ENCODE measurements at places on chromosomes 11 and 22.

DNA sequence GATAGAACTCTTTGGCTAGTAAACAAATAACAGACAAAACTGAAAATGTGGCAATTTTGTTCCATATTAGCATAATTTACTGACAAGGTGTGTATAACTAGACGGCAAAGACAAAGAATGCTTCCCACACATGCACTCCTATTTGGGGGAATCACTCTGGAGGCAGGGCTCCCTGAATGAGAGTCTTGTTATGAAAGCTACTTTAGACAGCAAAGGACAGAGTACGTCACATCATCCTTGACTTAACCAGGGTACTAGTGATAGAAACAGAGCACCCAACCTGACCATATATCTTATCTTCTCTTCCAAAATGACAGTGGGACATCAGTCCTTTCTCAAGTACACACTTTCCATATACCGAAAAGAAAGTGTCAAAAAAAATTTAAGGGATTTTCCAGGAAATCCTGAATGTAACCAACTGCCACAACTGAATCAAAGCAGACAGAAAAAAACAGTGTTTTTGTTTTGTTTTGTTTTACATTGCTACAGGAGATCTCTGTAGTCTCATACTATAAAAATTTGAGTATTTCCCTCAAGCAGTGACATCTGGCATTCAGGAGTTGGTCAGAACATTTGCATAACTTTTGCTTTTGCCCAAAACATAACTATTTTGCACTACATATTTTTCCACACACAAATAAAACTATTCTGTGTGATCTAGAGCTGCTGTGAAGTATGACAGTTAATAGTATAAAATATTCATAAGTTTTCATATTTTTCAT lies 98.9 kb downstream of the ARHGAP20 start:
- no peak for DNase-seq

GRCh38 chr22:47094861-47095330 lies 332.4 kb downstream of the TBC1D22A start:
- no peak for DNase-seq

GRCh38 chr22:30694171-30694639 lies 469 bp upstream of the OSBP2 start:
- peak; percentile 17 for DNase-seq

GRCh38 chr22:22857607-22858558 lies 29.7 kb upstream of the IGLL5 start:
- DNase-seq: no peak

DNA sequence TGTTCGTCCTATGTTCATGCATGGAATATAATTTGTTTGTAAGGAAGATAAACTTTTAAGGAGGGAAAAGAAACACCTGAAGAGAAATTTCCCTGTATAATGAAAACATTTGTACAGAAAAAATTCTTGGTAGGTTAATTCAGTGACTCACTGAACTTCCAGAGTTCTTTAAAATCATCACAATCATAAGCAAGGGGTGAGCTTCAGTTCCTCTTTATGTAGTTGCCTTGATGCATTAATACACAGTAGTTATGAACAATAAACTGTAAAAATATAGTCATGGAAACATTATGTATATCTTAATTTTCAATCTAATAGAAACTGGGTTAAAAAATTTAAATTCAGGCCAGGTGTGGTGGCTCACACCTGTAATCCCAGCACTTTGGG lies 1.1 kb upstream of the C11orf65 start:
- DNase-seq: no peak

DNA sequence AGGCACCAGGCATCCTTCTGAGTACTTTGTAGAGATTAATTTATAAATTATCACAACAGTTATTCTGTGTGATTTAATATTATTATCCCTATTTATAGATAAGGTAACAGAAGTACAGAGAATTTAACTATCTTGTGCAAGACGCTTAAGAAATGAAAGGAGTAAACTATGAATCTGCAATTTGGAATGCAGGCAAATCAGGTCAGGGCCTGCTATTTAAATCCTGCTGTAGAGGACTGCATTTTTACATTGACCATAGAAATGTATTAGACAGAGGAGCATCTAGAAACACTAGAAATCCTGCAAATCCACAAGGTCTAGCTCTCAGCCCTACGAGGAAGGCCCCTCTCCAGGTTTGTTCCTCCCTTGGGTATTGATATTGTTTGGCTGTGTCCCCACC lies 336.2 kb downstream of the ETS1 start:
- DNase-seq: no peak

DNA sequence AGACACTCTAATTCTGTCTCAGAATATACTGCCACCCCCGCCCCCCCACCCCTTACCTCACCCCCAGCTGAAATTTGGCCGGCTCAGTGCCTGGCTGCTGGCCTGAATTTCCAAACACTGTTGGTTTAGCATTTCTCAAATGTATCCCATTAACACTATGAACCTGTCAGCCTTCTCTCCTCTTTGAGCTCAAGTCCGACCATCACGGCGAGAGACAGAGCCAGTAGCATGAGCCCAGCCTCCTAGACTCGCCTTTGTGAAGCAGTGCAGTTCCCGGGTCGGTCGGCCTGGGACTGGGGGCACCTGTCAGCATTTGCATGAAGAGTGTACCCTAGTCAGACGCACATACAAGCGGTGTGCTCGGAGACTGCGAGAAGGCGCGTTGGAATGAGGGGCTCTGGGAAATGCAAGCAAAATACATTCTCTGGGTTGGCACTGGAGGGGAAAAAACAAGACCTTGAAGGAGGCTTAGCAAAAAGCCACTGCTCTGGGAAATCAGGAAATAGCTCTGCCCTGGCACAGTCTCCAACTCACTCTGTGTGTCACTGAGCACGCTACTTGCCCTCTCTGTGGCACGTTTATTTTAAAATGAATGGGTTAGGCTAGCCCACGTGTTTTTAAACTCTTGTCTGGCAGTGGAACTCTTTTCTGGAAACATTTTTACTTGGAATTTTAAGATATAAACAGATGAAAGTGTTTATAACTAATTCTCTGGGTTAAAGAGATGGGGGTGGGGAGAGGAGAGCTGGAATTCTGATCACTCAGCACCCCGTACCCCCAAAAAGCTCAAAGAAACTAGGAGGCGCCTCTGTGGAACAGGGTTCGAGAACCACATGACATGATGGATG lies 108.3 kb downstream of the TIMP3 start:
- DNase-seq: no peak

DNA sequence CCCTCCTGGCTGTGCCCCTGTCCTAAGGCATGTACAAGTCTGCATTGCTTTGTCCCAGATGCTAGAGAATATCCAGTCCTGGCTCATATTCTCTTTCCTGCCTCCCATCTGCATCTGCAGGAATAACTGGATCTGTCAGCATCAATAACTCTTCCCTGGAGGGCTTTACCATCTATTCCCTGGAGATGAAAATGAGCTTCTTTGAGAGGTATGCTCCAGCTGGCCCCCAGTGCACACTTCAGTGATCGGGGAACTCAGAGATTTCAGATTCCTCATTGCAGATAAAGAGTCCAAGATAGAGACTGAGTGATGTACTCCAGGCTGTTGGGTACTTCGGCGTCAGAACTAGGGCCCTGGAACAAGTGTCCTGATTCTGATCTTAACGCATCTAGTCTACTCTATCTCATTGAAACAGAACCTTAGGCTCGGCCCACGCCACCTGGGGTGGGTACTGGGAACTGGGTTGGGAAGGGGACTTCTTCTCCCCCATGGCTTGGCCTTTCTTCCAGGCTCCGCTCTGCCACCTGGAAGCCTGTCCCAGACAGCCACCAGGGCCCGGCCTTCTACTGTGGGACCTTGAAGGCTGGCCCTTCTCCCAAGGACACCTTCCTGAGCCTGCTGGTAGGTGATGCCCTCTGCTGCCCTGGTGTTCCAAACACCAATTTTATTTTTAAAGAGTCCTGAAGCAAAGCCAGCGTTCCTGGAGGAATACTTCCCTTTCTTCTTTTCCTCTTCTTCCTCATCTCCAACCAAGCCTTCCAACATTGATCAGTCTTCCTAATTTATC lies 17.8 kb upstream of the GLB1L2 start:
- DNase-seq: no peak

- peak; percentile 66 for DNase-seq
These were observed 18.4 kb downstream of the TUB start for GRCh38 chr11:8099291-8099899.

- DNase-seq: no peak
These were observed 30.4 kb downstream of the COMMD9 start for GRCh38 chr11:36258730-36259360.

- DNase-seq: no peak
These were observed 825.4 kb upstream of the CNTN5 start for GRCh38 chr11:98195300-98195699.

DNA sequence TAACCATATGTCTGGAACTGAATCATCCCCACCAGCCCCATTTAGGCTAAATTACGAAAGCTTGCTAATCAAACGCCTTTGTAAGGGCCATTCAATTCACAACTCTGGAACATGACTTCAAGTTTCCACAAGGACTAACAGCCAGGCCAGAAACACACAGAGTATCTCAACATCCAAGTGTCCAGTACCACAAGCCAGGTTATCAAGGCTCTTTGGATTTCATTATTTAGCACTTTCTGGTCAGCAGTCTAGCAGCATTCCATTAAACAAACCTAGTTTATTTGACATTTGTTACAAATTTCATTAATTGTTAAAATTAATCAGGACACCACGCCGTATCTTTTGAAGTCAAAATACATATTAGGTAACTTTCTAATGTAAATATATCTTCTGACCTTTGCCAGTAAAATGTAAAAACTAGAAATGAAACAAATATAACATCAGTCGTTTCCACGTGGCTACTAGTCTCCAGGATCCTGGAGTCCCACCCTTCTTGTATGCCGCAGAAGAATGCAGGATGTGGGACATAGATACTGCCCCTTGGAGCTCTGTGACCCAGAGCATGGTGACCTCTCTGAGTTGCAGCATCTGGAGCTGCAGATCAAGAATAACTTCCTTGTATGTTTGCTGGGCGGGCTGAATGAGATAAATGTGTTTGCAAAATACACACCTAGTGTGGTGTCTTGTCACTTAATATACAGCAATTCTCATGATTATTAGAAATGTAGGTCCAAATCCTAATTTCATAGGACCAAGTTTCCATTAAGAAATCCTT lies 64.7 kb downstream of the MPPED2 start:
- DNase-seq: no peak

DNA sequence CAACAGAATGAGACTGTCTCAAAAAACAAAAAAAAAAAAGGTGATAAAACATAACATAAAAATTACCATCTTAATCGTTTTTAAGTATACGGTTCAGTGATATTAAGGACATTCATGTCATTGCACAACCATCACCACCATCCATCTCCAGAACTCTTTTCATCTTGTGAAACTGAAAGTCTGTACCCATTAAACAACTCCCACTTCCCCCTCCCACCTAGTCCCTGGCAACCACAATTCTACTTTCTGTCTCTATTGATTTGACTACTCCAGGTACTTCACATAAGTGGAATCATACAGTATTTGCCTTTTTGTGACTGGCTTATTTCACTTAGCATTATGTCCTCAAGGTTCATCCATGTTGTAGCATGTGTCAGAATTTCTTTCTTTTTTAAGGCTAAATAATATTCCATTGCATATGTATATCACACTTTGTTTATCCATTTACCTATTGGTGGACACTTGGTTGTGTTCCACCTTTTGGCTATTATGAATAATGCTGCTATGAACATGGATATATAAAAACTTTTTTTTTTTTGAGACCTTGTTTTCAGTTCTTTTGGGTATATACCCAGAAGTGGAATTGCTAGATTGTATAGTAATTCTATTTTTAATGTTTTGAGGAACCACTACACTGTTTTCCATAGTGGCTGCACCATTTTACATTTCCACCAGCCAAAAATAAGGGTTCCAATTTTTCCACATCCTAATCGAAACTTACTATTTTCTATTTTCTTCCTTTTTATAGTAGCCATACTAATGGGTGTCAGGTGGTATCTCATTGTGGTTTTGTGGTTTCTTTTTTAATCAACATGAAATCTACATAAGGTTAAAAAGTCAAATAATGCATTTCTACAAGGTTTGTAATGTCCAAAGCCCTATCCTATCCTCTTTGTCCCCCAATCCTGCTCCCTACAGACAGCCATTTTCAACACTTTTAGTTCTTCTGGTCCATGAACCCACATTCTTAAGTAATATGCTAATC lies 23.4 kb upstream of the PIK3C2A start:
- DNase-seq: peak; percentile 7

DNA sequence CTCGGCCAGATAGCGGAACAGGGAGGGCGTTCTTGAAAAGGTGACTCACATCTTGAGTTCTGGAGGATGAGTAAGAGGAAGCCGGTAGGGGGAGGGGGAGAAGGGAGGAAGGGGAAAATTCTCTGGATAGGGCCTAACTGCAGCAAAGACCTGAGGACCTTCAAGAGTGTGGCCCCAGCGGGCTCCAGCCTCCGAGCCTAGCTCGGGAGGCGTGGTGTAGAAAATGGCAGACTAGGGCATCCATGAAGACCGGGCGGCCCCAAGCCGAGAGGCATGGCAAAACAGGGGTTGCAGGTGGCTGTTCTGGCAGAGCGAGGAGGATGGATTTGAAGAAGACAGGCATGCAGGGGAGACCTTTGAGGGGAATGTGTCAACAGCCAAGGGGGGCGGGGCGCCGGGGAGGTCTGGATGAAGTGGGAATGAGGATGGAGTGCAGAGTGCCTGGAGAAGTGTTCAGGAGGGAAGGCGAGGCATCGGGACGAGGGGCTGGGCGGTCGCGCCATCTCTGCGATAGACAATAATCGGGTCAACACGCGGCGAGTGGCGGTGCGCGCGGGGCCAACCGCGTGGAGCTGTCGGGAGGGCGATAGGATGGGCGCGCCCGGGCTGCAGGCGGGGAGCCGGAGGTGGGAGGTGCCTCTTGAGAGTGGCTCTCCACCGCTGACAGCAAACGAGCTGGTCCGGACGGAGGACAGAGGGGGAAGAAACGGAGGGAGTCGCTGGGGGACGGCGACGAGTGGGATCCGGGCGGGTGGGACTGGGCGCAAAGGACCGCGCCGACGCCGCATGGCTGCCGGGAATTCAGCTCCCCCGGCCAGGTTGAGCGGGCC lies 40.0 kb upstream of the CREB3L1 start:
- no peak for DNase-seq

DNA sequence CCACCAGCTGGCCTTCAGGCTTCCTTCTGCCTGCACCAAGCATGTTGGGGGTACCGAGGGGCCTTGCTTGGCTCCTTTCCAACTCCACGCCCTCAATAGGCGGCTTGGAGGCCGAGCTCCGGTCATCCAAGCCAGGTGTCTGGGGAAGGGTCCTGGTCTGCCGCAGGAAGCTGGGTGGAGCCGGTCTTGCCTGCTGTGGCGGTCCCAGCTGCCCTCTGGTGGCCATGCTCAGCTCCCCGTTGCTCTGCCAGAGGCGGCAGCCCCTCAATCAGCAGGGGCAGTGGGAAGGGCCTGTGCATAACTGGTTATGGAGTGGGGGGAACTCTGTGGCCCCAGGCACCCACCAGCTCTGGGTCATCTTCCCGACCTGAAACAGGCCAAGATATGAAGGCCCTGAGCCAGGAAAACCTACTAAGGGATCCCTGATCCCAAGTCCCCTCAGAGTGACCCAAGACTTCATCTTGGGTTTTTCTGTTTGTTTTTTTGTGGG lies 3.2 kb downstream of the ARVCF start:
- no peak for DNase-seq

DNA sequence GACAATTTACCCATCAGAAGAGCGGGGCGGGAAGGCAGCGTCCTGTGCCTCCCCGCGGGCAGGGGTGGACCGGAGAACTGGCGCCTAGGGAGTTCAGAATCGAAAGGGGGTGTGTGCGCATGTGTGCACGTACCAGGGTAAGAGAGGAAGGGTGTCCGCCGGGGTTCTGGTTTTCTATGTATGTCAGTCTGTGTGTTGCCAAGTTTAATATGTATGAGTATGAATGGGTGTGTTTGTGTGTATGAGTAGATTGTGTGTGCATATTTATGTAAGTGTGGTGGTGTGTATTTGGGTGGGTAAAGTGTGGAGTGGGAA lies 2.0 kb downstream of the KCNC1 start:
- DNase-seq: no peak

- DNase-seq: no peak
These were observed 612 bp downstream of the GTSE1 start for GRCh38 chr22:46297151-46297812.
